ENCODE measurements at places on chromosomes 5 and 9.

DNA sequence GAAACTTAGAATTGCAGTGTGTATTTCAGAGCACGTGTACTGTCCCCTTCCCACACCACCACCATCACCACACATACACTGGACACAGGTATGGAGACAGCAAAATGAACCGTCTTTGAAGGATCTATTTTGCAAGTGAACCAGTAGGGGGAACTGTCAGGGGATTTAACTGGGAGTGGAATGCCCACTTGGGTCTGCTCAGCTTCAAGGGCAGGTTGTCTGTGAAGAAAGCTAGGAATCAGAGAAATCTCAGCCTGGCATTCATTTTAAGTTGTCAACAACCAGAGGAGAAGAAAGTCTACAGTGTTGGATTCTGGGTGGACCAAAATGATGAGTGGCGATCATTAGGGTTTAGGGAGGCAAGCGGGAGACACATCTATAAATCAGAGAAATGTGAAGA, 147.0 kb downstream of the DCP2 start:
- no peak for DNase-seq

- no peak for DNase-seq
Observed at GRCh38 chr5:39249564-39250274, 30.4 kb upstream of the FYB1 start.

GRCh38 chr5:6753851-6754250, 40.6 kb downstream of the TENT4A start:
- DNase-seq: no peak

GRCh38 chr5:83245037-83245436, 167.7 kb downstream of the XRCC4 start:
- no peak for DNase-seq

- DNase-seq: no peak
Observed at GRCh38 chr5:180211761-180212035, 2.7 kb upstream of the RASGEF1C start.

DNA sequence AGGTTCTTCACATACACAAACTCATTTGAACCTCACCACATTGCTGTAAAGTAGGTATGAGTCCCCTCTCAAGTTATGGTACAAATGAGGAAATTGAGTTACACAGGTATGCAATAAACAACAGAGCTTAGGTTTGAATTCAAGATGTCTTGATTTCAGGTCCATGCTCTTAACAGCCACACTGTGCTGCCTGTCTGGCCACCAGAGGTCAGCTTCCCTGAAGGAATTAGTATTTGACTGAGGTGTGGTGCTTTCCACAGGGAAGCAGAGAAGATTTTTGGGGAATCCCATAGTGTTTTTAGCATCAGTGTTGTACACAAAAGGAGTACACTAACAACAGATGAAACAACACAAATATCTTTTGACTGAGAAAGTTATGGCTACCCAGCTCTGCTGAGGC, 94.4 kb upstream of the ITGA1 start:
- DNase-seq: no peak

GRCh38 chr9:3136686-3137346, 292.9 kb upstream of the PUM3 start:
- DNase-seq: no peak

DNA sequence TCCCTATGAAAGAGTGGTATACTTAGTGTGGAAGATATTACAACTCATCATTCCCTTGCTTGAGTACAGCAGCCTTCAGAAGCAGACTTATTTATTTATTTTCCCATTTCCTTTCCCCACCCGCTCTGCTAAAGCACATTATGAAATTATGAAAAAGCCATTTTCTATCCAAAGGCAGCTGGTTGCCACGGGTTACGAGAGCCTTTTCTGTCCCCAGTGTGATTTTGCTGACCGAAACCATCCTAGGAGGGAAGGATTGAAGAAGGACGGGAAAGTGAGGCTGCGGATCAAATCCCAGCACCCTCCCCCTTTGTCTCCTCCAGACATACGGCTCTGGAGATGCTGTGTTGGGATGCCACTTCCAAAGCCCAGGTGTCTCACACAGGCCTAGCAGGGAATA, 246.9 kb downstream of the TLR4 start:
- DNase-seq: no peak

- no peak for DNase-seq
Observed at GRCh38 chr5:178740181-178740557, 9.7 kb upstream of the ZNF354A start.

GRCh38 chr5:30347858-30348257, 845.6 kb upstream of the CDH6 start:
- no peak for DNase-seq

DNA sequence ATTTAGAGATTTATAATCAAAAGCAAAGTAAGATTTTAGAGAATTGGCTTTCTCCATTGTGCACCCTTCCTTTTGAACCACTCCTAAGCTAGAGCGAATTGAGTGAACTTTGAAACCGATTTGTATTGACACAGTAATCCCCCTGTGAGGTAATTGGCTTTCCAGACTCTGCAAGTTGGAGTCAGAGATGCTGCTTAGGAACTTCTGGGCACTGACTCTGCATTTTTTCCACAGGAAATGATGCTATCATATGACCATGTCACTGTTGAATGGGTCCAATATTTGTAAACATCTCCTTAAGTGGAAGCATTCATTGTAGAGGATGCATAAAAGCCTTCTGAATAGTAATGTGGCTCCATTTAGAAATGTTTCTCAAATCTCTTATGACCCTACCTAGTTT, 394.4 kb upstream of the ZNF608 start:
- peak; percentile 62 for DNase-seq

DNA sequence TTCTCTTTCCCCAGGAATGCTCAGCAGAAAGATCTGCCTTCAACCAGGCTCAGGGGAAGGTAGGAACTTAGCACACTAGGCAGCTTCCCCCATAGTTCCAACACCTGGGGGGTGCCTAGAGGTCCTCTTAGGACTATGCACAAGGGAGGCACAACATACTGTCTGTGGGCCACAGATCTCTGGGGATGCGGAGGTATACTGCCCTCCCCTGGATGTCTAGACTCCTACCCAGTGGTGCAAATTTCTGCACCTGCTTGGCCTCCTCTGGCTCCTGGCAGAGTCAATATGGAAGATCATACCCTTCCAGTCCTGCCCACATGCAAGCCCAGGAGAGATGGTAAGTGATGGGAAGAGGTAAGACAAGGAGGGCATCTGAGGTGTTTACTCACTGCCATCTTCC, 247.5 kb upstream of the DAPK1 start:
- no peak for DNase-seq

GRCh38 chr5:78486218-78486617, 125.8 kb downstream of the SCAMP1 start:
- no peak for DNase-seq

DNA sequence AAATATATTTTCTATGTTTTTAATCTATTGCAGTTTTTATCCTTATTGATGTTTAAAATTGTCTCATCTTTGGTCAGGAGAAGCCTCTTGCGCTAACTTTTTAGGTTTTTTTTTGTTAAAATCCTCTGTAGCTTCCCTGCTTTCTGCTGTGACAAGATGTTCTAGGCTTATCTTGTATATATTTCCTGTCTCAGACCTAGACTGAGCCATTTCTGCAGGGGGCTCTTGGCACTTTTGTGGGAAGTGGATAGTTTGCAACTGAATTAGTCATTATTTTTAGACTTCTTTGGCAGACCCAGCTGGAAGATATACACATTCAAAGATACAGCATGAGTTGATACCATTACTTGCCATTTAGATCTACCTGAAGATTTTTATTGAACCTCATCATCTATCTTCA, 28.8 kb downstream of the TCERG1 start:
- DNase-seq: no peak

GRCh38 chr9:6551136-6551535, 94.4 kb downstream of the GLDC start:
- no peak for DNase-seq

GRCh38 chr9:15299374-15299939, 7.6 kb downstream of the TTC39B start:
- DNase-seq: no peak

- no peak for DNase-seq
Observed at GRCh38 chr5:136679233-136679632, 313.9 kb upstream of the TRPC7 start.

GRCh38 chr9:7293091-7293490, 506.5 kb downstream of the DMAC1 start:
- no peak for DNase-seq

Data from kidney capillary endothelial cell (primary cell).